ENCODE measurements at places on chromosomes 7 and 10.

DNA sequence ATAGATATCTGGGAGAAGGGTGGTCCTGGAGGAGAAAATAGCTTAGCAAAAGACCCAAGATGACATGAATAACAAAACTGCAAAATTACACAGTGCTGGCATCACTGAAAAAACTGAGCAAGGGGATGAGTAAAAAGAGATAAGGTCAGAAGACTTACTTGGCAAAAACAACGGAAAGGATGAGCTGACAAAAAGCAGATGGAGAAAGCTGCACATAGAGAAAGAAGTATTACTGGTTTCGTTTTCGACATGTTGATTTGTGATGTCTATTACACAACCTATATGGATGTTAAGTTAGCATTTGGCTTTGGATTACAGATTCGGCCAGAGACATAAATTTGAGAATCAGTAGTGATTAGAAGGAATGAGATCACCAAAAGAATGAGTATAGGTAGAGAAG, 132.1 kb downstream of the MACC1 start:
- no peak for DNase-seq

DNA sequence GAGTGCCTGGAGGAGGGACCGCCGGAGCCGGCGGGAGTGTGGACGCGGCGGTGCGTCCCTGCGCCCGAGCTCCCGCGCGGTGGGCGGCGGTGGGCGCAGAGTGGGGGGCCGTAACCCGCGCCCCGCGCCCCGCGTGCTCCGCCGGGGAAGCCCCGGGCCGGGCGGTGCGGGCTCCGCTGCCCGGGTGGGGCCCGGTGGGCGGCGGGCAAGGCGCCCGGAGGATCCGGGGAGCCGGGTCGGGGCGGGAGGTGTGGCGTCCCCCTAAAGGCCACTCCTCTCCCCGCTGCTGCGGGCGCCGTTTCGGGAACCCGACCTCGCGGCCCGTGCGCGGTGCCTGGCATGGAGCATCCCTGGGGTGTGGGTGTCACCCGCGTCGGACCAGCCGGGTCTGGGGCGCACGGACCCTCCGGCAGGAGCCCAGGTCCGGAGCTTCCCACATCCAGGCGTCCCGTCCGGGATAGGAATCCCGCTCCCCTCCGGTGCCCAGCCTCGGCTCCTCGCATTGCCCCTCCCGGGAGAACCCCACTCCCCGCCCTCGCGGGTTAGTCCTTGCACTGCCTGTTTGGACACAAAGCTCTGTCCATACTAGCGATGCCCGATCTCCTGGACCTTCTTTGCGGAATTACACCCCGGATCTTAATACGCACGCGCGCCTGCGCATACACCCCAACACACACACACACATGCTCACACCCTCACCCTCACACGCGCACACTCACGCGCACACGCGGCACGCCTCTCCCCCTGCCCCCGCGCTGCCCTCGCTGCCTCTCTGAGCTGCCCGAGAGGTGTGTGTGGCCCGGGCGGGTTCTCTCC, 723 bp downstream of the MTURN start:
- peak; percentile 38 for DNase-seq

DNA sequence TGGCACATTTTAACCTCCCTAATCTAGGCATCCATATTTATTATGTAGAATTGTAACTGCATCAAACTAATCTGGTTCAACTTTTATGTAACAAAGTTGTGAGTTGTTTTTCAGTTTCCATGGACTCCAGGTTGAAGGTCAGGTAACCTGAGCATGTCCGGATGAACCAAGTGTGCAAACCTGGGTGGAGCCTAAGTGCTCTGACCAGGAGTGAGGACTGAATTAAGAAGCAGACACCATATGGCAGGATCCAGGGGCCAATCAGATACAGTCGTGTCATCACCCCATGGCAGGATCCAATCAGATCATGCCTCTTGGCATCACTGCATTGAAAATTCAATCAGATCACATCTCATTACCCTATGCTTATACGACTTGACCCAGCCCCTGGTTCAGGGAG, 41.2 kb upstream of the PHYHIPL start:
- no peak for DNase-seq

DNA sequence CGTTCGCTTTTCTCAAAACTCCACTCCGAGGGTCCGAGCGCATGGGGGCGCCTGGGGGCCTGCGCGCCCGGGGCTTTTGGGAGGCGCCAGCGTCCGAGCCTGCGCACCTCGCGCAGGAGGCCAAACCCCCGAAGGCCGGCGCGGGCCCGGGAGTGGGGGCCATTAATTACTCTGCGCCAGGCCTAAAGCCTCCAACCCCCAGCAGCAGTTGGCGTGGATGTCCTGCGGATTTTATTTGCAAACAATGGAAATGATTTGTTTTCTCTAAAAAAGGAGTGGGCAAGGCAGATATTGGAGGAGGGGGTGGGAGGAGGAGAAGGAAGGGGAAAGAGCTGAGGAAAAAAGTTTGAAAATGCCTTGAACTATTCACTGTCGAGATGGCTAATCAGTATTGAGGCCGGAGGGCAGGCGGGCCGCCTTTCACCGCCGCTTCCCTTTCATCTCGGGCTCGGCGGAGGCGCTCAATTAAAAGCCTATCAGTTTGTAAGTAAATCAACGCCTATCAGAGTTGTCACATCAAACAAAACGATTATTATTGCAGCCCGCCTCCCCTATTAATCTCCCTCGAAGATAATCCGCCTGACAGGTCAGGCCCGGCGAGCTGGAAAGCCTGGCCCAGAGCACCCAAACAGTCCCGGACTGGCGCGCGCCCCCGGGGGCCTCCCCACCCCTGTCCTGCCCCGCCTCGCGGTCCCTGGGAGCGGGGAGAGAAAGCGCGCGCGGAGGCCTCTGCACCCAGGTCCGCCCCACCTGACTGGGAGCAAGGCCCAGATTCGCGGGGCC, 3.4 kb upstream of the ZNF503 start:
- DNase-seq = no peak

- DNase-seq = no peak
Measured at GRCh38 chr7:552868-553635, 33.4 kb upstream of the PDGFA start.

DNA sequence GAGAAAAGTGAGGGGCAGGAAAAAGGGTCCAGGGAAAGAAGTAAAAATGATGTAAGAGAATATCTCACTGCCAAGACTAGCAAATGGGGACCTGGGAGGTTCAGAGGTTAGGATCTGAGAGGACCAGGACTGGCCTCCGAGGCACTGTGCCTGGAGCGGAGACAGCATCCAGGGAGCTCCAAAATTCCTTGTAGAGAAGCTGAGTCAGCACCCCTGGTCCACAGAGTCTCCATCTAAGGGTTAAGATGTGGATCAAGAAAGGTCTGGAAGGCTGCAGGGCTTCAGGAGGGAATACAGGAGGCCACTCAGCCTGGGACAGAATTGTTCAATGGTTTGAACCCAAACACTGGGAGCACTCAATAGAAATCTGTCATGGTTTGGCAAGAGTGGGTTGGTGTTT, 30.6 kb downstream of the ZNF503 start:
- no peak for DNase-seq
